HCT116 (cell line): ENCODE measurements at places on chromosomes 7 and 10. TPM values are rescaled to one million over a fixed set of nuclear protein-coding genes. Genes with fewer than 3 reads are reported as not detected.
A peak's percentile ranks its signal among the peaks of the same experiment; 100 is the strongest.

The PTPN12 gene
- total RNA-seq, result 80.5 TPM

DNA sequence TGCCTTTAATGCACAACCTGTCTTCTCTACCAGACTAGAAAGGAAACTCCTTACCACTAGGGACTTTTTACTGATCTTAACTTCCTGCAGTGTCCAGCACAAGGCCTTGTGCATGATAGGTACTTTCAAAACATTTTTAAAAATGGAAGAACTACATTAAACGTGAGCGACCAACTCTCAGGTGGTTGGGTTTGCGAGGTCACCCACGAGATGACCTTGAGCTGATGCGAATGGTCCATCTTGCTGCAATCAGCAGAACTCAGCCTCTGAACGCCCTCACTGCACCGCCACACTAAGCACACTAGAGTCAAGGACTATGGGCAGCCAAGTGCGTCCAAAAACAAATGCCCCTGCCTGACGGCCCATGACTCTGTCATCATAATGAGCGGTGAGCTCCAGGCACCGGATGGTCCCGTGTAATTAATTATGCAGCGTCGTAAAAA lies 34.9 kb upstream of the PTF1A start:
- no peak for DNase-seq

The DPYSL4 gene
- 5.4 TPM for total RNA-seq

The EIF3B gene
- 324 TPM for total RNA-seq

DNA sequence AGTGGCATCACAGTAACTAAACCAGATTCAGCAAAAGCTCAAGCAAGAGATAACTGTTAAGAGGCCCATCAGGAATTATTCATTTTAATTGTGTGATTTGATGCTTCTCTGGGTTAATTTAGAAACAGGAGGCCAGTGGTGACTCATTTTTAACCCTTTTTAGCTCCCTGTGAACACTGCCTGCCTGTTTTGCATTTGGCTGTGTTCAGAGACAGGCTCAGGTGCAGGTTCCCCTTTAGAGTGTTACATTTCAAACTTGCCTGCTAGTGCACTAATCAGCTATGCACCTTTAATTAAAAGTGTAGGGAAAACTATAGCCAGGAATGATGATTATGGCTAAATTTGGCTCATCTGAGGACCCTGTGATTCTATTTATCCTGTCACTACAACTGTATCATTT lies 6.5 kb downstream of the STAMBPL1 start:
- no peak for DNase-seq

- peak; percentile 64 for DNase-seq
Measured at GRCh38 chr10:67665491-67665890, 30.5 kb downstream of the CTNNA3 start.

The TAS2R4 gene
- total RNA-seq, result 1.2 TPM

DNA sequence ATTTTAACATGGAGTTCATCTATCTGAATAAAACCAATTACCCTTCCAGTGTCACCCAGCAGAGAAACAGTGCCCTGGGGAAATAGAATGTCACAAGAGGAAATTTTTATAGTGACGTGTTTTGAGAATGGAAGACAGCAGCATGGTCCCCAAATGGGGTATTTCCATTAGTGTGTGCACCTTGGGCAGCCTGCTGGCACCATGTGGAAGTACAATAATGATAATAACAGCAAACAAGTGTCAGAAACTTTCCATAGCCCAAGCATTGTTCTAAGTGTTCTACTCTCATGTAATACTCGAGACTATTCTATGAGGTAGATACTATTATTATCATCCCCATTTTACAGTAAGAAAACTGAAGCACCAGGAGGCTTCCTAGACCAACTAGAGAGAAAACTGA lies 2.2 kb upstream of the PDE1C start:
- DNase-seq, result no peak

GRCh38 chr7:17988141-17988540 lies 39.5 kb downstream of the PRPS1L1 start:
- DNase-seq, result no peak

GRCh38 chr10:96619120-96619519 lies 32.3 kb upstream of the TM9SF3 start:
- DNase-seq, result no peak

GRCh38 chr7:28804990-28805389 lies 153.1 kb downstream of the TRIL start:
- no peak for DNase-seq

DNA sequence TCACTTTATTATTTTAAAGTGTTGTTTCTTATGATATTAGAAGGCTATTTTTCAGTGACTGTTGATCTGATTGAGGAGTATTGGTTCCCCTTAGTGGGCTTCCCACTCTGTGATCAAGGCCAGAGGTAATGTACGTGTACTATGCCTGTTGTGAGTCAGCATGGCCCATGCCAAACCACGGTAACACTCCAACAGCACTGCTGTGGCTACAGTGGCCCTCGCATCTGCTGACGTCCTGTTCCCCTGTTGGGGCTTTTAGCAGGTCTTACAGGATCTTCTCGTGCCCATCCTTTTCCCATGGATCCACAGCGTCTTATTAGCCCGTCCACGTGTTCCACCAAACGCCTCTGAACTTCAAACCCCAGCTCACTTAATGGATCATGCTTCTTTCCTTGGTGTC lies 964.6 kb upstream of the CELF2 start:
- no peak for DNase-seq

DNA sequence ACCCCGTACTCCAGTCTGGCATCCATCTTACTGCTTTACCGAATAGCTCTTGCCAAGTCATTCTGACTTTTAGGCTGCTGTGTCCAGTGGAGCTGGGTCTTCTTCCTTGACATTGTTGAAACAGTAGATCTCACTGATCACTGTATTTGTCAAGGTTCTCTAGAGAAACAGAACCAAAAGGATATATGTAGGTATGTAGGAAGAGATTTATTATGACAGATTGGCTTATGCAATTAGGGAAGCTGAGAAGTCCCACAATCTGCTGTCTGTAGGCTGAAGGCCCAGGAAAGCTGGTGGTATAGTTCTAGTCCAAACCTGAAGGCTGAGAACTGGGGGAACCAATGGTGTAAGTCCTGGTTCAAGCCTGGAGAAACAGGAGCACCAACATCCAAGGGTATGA lies 12.1 kb upstream of the PRRT4 start:
- DNase-seq, result no peak

- no peak for DNase-seq
Measured at GRCh38 chr7:49623943-49624342, 149.5 kb upstream of the VWC2 start.

DNA sequence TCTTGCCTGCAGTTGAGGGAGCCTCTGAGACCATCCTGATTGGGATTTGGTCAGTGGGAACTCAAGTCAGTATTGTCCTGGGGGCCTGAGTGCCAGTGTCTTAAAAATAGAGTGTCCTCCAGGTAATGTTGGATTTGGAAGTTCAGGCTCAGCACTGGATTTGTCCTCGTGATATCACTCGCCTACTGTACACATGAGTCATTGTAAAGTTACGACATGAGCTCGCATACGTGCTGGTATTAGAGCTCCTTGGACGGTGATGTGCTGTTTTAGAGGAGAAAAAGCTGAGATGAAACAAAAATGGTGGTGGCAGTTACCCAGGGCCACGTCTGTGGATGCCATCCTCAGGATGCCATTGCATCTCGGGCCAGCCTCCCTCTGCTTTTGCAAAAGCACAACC lies 78.2 kb downstream of the MGMT start:
- no peak for DNase-seq

DNA sequence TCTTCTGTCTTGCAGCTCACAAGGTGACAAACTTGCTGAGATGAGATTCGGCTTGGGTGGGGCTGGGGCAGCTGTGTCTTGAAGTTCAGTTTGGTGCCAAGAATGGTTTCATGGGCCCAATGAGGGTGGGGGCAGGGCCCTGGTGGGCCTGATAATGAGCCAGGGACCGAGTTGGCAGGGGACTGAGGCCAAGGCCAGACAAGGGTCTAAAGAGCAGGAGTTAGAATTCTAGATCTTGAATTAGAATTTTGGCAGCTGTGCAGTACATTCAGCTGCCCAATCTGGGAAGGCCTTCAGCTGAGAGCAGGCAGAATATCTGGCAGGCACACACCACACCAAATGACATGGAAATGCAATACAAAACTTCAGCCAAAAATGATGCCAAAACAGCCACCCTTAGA lies 1.5 kb upstream of the JAZF1 start:
- no peak for DNase-seq

DNA sequence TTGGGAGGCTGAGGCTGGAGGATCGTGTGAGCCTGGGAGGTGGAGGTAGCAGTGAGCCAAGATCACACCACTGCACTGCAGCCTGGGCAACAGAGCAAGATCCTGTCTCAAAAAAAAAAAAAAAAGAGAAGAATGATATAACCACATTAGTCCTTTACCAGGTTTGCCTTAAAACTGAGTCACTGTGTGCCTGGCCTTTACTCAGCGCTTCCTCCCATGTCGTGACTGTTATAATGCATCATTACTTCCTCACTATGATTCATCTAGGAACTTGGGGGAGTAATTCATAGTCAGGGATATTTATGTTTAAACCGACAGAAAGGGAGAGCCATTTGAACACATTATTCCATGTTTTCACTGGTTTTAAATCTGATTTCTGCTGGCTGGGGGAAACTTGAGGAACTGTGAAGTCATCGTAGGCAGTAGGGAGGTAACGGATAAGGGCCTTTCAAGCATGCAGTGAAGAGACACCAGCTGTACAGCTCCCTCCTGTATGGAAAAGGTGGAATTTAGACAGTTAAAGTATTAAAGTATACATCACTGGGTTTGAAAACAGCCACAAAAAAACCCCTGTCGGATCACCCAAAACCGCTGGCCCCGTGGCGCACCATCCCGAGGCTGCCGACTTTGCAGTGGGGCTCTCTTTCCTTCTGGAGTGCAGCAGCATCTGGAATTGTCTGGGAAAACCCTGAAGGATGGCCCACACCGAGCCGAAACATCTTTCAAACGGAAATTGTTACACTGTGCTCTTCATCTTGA lies 119.8 kb downstream of the NKX6-2 start:
- no peak for DNase-seq

DNA sequence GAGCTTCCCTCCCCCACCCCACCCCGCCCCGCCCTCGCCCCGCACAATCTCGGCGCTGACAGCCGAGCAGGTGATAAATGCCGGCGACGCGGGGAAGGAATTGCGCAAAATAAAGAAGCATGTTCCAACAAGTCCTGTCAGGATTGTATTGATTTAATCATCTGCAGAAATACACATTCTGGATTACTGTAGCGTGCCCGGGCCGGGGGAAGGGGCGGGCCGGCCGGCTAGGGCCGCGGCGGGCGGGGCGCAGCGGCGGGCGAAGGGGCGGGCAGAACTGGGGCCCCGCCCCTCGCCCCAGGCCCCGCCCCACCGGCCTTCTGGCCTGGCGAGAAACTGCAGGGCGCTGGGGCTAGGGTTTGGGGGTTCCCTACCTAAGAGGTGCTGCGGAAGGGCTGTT lies 88.9 kb upstream of the PAX2 start:
- no peak for DNase-seq

The MKX gene
- 27.5 TPM for total RNA-seq

The CLDN3 gene
- total RNA-seq, result 19.2 TPM

DNA sequence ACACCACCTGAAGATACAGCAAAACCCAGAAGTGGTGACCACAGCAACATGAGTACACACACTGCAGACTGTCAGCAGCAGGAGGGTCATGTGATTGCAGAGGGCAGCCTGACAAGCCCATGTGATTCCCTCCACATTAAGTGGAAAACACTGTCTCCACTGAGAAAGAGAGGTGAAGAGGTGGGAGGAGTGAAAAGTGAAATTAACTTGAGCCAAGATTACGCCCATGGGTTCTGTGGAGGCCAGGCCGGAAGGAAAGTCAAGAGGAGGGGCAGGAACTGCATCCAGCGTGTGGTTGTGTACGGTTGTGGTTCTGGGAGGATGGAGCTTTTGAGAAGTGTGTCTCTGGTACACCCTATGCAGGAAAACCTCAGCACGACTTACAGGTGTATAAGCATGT lies 138.5 kb downstream of the PLXNA4 start:
- no peak for DNase-seq

The PLEKHS1 gene
- not detected for total RNA-seq

DNA sequence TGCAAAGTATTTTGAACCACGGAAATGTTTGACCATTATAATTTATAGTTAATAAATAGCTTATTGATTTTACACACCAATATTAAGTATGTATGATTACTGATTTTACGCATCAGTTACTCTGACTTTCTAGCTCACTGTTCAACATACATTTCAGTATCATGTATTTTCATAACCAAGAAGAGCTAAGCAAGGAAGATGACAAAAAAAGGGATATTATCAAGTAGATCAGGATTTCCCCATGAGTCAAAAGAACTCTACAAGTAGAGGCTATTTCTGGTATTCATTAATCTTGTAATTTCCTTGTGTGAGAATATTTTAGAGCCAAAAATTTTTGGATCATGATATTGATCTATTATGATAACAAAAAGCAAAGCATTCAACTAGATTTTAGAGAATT lies 131.6 kb downstream of the AGMO start:
- no peak for DNase-seq

The DBNL gene
- total RNA-seq, result 39.4 TPM

DNA sequence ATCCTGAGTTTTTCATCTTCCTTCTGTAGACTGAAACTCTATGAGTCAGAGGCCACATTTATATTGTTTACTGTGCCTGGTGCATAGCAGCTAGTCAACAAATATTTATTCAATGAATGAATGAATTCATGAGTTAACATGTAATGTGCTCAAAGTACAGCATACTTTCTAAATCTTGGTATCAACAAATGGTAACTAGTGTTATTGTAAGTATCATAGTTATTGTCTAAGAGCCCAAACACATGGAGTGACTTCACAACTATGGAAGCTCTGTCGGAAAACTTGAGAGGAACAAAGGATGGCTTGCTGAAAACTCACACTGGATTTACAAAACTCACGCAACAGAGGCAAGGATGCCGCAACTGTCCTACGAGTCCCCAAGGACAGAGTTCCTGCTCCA lies 35.9 kb downstream of the DENND2A start:
- no peak for DNase-seq

The PRXL2A gene
- 4.9 TPM for total RNA-seq

The MYOZ1 gene
- not detected for total RNA-seq

DNA sequence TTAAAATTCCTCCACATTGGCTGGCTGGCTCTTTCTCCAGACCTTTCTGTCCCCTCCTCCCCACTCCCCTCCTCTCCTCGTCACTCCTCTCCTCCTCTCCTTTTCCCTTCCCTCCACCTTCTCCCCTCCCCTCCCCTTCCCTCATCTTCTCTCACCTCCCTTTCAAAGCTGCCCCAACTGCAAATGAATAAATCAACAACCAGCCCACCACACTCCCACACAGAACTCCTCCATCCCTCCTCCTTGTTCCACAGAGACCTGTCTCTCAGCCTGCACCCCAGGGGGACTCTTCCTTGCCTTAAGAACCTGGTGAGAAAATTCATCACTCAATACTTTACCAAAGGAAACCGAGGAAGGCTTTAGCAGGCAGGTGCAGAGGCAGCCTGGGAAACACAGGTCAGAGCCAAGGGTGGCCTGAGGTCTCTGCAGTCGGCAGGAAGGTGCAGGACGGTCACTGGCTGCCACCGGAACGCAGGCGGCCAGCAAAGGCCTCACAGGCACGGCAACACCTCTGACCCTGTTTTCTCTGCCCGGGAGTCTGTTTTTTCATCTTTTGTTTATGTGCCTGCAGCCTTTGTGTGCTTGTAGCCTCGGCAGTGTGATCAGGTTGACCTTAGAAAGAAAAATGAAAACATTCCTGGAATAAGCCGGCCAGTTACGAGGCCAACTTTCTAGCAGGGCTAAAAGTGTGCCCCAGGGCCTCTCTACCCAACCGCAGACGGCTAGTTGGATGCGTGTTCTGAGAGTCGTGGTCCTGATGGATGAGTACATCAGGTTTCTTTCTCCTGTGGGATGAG lies 207.6 kb upstream of the KLF6 start:
- no peak for DNase-seq

The OR9A2 gene
- total RNA-seq, result not detected

The TRIM50 gene
- not detected for total RNA-seq
